ENCODE measurements at places on chromosomes 11 and 22. TPM values are rescaled to one million over a fixed set of nuclear protein-coding genes. Genes with fewer than 3 reads are reported as not detected.

GRCh38 chr11:128868841-128869671, 2.0 kb upstream of the KCNJ1 start:
- DNase-seq = no peak

Gene PEX26
- 43.3 TPM for total RNA-seq

GRCh38 chr11:115959081-115959486, 454.9 kb upstream of the CADM1 start:
- no peak for DNase-seq

DNA sequence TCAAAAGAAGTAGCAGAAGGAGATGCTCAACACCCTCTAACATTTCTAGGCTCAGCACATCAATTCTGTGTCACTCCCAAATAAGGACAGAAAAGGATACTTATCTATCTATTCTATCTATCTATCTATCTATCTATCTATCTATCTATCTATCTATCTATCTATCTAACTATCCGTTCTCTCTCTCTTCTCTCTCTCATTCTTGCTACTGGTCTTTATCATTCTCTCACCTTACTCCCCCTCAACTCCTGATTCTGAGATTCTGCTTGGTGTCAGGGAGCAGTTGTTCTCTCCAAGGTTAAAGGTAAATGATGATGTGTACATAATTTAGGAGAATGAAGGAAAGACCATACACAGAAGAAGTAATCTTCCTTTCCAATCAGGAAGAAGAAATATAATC, at the start of gene OR10G6:
TSS of gene OR10G6 (minus strand) at position 43 of the 400 bp plus-strand sequence. CDS start at position 43, 0 bp downstream.
- DNase-seq = no peak

DNA sequence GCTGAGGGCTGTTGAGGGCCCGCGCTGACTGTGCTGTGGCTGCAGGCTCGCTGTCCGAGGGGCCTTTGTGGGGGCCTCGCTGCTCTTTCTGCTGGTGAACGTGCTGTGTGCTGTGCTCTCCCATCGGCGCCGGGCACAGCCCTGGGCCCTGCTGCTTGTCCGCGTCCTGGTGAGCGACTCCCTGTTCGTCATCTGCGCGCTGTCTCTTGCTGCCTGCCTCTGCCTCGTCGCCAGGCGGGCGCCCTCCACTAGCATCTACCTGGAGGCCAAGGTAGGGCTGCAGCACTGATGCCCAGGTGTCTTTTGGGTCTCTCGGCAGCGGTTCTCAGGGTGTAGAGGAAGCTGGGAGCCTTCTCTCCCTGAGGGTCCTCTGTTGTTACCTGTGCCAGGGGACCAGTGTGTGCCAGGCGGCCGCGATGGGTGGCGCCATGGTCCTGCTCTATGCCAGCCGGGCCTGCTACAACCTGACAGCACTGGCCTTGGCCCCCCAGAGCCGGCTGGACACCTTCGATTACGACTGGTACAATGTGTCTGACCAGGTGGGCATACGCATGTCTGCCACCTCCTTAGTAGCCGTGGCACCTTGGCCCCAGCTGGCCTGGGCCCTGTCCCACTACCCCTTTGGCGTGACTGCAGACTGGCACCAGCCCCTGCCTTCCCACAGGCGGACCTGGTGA, 2.2 kb downstream of the GPR137 start:
- DNase-seq = no peak

DNA sequence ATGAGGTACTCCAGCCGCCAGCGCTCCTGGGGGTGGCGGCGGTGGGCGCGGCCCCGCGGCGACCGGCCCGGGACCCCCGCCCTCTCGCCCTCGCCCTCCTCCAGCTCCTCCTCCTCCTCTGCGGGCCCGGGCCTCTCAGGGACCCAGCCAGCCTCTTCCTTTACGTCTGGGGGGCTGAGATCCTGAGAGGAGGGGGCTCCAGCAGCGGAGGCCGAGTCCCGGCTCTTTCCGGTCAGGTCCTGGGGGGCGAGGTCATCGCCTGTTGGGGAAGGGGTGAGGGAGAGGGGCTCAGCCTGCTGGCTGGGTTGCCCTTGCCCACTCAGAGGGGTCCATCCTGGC, 4.3 kb downstream of the ZFTA start:
- DNase-seq = no peak
